ENCODE measurements at places on chromosomes 6 and 20. TPM values are rescaled to one million over a fixed set of nuclear protein-coding genes. Genes with fewer than 3 reads are reported as not detected.

Gene PRR18
- polyA plus RNA-seq: 0.43 TPM

GRCh38 chr6:24923885-24924401, 11.8 kb downstream of the RIPOR2 start:
- DNase-seq: no peak

- DNase-seq: no peak
Observed at GRCh38 chr20:19621072-19621471, 137.0 kb upstream of the RIN2 start.

- DNase-seq: peak; percentile 36
Observed at GRCh38 chr20:35768731-35769664, 2.8 kb upstream of the PHF20 start.

DNA sequence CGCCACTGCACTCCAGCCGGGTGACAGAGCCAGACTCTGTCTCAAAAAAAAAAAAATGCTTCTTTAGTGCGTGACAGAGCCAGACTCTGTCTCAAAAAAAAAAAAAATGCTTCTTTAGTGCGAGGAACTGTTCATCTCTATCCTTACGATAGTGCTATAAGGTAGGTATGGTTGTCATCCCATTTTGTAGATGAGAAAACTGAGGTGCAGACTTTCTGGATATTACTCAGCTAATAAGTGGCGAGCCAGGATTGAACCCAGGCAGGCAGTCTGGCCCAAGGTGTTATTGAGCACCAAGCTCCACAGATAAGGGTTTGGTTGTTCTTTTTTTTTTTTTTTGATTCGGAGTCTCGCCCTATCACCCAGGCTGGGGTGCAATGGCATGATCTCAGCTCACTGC, 11.9 kb downstream of the MEA1 start:
- no peak for DNase-seq

DNA sequence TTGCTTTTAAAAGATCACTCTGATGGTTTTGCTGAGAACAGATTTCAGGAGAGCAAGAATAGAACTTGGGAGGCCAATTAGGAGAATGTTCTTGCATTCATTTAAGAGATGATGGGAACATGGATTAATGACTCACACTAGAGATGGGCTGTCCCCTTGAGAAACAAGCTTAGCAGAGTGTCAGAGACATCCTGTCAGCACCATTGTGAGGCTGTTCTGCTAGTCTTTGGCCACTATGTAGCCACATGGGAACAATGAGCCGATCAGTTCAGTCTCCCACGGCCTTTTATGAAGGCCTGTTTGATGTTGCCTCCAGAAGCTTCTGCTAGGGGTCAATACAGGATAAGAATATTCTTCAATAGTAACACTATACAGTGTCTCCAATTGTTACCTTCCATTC, 113.0 kb upstream of the EYA4 start:
- no peak for DNase-seq

All from right renal pelvis (tissue), 4 donors.